ENCODE measurements at places on chromosomes 13 and 19.

DNA sequence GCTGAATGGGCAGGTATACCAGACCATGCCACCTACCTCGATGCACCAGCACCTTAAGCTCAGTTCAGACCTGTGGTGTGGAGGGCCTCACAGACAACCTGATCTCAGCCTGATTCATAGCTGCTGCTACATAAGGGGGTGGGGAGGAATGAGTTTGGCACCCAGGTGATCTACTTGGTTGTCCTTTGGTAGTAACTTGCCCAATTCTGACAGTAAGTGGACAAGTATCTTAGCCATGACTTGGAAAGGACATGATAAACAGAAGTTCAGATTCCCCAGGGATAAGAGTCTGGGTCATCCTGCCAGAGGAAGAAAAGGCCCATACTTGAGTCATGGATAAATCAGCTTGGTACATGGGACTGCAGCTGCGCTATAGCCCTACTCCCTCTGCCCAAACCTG is 28.4 kb upstream of the SOHLH2 start:
- DNase-seq: no peak

GRCh38 chr13:80508031-80508430 is 167.1 kb upstream of the SPRY2 start:
- no peak for DNase-seq

DNA sequence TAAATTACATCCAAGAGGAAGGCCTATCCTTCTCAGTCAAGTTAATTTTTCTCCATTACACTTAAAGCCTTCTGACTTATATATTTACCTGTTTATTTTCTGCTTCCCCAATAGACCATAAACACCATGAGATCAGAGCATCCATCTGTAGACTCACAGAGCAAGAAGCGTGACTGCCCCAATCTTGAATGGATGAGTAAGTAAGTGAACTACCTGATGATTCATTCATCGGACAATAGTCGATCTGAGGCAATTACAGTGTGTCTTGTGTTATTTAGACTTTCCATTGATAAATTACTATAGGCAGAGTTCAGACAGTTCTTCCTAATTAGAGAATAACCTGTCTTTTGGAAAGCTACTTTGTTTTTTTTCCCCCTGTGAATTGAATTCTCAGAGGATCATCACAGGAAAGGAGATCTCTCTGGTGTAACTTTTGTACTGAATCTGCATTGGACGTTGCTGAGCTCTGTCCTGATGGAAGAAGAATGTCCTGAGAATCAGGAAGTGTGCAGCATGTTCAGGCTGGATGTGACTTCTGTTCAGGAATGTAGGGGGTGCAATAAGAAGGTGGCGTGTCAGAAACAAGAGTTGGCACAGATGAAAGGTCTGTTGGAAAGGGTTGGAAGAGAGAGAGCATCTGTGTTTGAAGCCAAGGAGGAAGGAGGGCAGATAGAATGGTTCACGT is 367.0 kb downstream of the NALCN start:
- no peak for DNase-seq

- DNase-seq: no peak
These were observed 56.1 kb upstream of the UBL3 start for GRCh38 chr13:29906432-29907011.

GRCh38 chr19:38004186-38004520 is 97.1 kb downstream of the SIPA1L3 start:
- no peak for DNase-seq

DNA sequence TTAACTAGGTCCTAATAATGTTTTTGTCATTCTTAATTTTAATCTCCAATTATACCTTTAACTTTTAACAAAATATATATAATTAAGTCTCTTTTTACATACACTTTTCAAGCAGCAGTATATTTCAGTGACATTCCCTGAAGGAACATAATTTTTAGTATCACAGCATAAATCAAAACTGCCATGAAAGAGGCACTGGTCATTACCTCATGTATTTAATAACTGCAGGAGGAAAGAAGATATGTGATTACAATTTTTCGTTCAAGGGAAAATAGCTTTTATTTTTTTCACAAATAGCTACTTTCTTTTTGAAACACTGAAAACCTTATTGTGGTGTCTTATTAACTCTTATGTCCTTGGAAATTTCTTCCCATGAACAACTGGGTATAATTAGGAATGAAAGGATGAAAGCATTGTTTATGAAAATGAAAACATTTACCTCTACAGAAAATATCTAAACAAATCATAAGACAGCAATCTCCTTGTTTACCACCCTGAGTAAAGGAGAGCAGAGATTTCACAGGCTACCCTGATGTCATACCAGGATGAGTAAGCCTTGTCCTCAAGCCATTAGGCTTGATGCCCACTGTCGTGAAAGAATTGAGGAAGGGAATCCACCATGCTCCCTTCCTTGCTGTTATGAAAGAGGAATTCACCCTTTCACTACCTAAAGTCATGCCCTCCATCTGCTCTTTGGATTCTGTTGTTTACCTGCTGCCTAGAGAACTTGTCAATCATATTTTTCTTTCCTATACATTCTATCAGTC is 877.2 kb upstream of the PCDH20 start:
- no peak for DNase-seq

- DNase-seq: no peak
These were observed 273.5 kb downstream of the FGF14 start for GRCh38 chr13:102128216-102128810.

DNA sequence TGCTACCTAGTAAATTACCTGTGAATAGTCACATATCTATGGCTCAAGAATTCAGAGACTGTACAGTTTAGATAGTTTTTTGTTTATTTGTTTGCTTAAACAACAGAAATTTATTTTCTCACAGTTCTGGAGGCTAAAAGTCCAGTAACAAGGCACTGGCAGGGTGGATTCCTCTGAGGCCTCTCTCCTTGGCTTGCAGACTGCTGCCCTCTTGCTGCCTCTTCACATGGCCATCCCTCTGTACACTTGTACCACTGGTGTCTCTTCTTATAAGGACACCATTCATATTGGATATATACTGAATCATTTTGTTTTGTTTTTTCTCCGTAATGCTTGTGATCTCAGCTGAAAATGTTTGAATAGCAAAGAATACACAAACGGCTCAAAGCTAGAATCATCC is 56.4 kb upstream of the MIR17HG start:
- DNase-seq: no peak

DNA sequence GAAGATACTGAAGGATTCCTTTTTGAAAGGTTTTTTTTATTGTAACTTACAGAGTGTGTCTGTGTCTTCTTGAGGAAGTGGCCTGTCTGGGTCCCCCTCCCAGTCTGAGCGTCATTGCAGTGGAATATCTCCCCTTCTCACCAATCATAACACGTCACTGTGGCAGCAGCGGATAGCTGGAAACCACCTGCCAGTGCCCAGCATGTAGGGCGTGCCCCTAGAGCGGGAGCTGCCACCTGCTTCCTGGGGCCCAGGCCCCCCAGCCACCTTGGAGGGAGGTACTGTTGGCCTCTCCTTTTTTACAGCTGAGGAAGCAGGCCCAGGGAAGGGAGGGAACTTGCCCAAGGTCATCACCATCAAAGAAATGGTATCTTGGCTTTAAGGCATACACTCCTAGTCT is 4.6 kb upstream of the DNM2 start:
- no peak for DNase-seq

GRCh38 chr13:24016046-24016445 is 118.7 kb upstream of the C1QTNF9B start:
- no peak for DNase-seq

- DNase-seq: no peak
These were observed 75.7 kb downstream of the DHRS12 start for GRCh38 chr13:51728275-51728673.

DNA sequence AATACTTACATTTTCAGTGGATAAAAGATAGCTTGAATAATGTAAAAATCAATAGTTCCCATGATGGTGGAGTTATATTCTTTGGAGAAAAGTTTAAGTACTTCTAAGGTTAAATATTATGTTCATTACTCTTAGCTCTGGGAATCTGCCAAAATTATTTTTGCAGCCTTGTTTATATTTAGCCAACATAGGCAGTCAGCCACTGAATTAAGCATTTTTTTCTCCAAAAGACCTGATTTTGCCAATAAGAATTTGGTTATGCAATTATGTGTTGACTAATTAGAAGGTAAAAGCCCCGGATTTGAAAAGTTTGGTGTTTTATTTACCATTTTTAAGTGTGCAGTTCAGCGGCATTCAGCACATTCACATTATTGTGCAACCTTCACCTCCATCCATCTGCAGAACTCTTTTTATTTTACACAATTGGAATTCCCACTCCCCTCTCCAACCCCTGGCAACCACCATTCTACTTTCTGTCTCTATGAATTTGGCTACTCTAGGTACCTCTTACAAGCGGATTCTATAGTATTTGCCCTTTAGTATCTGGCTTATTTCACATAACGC is 90.1 kb upstream of the C1QTNF9B start:
- no peak for DNase-seq

DNA sequence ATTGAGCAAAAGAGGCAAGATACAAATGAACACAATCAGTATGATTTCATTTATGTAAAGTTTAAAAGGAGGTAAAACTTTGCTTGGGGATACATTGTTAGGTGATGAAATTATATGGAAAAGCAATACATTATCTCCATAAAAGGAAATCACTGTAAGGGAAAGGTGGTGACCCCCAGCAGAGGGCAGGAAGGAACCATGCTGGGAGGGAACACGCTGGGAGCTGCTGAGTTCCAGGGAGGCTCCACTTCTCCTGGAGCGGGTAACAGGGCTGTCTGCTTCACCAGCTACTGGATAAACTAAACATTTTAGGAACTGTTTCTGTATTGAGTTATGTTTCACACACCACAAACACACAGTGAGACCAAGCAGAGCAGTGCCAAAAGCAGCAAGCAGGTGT is 91.2 kb downstream of the KATNAL1 start:
- DNase-seq: no peak

DNA sequence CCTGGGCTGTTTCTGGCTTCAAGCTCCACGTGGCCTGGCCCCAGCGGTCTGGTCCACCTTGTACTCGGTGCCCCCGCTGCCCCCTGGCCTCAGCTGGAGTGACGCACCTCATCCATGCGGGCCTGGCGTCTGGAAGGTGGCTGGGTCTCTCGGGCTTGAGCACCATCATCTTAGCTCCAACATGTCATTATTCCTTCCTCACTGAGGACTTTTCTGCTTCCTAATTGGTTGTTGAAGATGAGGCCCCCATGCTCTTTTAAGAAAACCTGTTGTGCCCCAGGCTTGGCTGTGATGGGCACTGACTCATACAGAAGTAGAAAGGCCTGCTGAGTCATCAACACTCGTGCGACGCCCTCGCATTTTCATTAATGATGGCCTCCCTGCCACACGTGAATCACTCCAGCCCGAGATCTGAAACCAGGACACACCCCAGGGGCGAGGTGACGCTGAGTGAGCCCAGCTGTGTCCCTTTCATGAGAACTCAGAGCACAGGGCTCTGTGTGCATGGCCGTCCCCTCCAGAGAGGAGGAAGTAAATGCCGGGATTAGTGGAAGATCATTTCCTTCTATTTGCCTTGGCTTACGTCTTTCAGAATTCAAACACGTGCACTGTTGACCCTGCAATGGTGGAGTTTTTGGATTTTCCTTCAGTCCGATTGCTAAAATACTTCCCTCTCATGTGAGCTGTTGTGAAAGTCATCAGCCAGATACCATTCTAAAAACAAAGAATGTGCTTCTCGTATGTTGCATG is 14.0 kb upstream of the GJA3 start:
- no peak for DNase-seq

GRCh38 chr19:48218997-48219396 is 36.7 kb downstream of the CARD8 start:
- DNase-seq: no peak

DNA sequence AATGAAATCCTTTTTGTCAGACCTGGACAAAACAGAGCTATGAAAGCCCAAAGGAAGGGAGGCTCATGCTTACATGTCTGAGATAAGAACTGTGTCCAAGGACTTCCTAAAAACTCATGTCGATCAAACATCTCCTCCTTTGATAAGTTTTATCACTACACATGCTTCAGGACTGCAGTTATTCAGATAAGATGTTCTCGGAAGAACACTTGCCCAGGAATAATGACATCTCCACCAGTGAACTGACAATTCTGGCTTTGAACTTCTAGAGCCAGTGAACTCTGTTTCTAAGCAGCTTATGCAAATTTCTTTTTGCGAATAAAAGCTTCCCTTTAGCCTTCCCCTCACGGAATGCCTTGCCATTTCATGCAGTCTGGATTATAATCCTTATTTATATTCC is 561.6 kb downstream of the TBC1D4 start:
- no peak for DNase-seq

DNA sequence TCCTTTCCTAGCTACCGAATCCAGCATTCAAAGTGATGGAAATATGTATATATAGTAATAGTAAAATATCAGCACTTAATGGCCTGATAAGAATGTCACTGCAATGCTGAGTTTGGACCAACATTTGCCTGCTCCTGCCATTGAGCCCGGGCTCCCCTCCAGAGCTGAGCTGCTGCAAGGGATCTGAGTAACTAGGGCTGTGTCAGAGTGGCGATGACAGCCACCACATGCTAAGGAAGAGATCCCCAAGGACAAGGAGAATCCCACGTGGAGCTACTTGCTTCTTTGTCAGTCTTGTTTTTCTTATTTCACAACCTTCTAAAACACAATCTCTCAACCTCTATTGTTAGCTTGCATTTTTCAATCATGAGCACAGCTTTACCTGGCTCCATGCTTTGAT is 19.5 kb upstream of the ALOX5AP start:
- no peak for DNase-seq

- no peak for DNase-seq
These were observed 160.6 kb downstream of the TUBA3C start for GRCh38 chr13:19020988-19021387.

- peak; percentile 56 for DNase-seq
These were observed 214.2 kb upstream of the MAB21L1 start for GRCh38 chr13:35690581-35691207.

DNA sequence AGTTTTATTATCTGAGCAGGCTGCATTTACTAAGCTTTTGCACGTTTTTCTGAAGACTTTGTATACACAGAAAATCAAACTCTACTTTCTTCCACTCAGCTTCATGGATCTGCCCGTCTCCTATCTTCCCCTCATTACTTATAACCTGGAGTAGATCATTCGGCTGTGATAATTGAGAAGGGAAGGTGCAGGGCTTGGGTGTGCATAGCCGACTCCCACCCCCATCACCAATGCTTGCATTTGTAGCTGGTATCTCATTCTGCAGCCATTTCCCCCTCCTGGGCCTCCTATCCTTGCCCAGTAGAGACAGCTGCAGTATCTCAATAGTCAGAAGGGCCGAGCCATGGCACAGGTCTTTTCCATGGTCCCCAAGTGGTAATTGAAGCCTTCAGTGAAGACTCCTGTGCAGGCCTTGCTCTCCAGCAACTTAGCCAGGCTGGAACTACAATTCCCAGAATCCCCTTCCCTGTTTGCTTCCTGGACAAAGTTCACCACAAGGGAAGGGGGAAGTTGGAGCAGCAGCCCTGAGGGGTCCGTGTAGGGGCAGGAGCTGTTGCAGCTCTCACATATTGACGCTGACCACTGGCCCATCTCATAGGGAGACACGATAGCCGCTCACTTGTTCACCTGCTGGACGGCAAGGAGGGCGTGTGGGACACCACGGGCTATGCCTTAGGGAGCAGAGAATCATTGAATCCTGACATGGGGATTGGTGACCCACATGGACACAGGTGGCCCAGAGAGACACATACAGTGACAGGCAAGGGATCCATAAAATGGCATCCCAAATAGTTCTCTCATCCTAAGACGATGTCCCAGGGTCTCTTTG is 2.1 kb upstream of the SIGLEC8 start:
- no peak for DNase-seq

- peak; percentile 64 for DNase-seq
These were observed 14.8 kb downstream of the DOCK9 start for GRCh38 chr13:98962901-98963590.
